ENCODE measurements at places on chromosomes 7 and 10. TPM values are rescaled to one million over a fixed set of nuclear protein-coding genes. Genes with fewer than 3 reads are reported as not detected.

The IQCE gene
- 3.7 TPM for total RNA-seq

The PKD2L1 gene
- 0.22 TPM for total RNA-seq

The KCP gene
- total RNA-seq: not detected

The SEPTIN14 gene
- total RNA-seq: not detected

The IKZF1 gene
- total RNA-seq: 3.1 TPM

The PRKRIP1 gene
- 7.3 TPM for total RNA-seq

DNA sequence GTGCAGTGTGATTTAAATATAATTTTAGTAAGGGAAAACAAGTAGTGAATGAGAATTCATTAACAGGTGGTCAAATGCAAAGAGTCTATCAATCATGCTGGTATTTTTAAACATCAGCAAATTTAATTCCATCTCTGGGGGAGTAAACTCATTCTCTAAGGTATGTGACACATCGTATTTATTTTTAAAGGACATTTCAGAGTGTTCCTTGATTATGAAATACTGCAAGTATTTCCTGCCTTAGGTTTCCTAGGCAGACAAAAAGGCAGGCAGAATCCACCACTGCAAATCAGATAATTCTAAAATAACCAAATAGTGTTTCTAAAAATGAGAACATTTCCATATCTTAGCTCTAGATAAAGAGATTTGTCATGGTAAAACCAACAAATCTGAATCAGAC is 193.8 kb downstream of the LRRTM3 start:
- DNase-seq: no peak

GRCh38 chr10:129495698-129496097 is 28.7 kb downstream of the MGMT start:
- DNase-seq: no peak

DNA sequence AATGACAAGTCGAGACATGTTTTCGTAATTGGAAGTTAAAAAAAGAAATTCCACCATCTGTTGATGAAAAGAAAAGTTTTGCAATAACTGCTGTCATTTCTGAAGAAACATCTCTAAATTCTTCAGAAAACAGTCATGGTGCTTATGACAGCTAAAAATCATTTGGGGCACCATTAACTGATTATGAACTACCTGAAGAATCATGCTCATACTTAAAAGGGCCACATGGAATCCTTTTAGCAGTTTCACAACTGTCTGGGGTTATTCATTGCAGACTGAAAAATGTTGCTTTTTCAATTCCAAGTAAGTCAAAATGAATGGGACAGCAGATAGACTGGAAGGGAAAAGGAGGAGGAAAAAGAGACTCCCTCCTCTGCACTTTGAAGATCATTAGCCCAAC is 134.2 kb downstream of the CHN2 start:
- DNase-seq: no peak

DNA sequence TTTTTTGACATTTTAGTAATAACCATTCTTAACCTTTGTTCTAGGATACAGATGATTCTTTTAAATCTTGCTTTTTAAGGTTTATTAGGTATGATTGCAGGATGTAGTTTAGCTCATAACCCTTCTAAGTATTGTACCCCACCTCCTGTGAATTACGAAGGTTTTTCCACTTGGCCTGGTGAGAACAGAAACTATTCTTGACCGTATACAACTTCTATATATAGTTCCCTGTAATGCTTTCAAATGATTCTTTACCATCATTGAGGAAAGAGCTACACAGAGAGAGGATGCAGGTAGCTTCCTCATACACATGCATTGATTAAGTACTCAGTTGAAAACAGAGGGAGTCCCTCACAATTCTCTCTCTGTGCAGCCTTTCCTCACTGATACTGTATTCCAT is 86.3 kb downstream of the PALS2 start:
- no peak for DNase-seq

DNA sequence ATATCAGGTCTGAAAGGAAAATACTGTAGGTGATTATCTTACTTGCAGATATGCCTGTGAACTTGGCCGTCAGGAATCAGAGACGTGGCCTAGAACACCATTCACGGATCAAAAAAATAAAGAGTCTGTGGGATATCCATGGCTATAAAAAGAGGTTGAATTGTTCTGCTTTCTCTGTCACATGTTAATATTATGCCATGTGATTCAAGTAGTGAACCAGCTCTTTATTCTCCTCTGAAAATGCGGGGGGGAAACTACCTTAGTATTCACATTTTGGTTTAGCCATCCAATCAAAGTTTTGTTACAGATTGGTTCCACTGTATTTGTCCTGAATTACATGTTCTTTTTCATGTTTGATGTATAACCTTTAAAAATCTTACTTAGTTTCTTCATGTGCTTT is 120.5 kb downstream of the CCNY start:
- DNase-seq: no peak

GRCh38 chr7:82247814-82248433 is 195.7 kb downstream of the CACNA2D1 start:
- no peak for DNase-seq

DNA sequence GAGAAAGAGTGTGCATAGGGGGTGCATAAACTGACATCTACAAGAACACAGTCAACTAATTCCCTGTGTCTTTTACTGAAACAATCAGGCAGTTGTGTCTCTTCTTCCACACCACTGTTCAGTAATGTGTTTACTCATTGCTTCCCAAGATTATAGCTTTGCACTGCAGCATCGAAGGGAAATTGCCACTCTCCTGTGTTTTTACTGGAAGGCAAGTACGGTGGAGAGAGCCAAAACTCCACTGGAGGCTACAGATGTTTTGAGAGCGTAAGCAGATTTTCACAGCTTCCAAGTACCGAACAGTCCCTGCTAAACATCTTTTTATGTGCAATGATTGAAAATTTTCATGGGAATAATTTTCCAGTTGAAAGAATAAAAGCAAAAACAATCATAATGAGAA is 510.5 kb upstream of the AKR1E2 start:
- no peak for DNase-seq

DNA sequence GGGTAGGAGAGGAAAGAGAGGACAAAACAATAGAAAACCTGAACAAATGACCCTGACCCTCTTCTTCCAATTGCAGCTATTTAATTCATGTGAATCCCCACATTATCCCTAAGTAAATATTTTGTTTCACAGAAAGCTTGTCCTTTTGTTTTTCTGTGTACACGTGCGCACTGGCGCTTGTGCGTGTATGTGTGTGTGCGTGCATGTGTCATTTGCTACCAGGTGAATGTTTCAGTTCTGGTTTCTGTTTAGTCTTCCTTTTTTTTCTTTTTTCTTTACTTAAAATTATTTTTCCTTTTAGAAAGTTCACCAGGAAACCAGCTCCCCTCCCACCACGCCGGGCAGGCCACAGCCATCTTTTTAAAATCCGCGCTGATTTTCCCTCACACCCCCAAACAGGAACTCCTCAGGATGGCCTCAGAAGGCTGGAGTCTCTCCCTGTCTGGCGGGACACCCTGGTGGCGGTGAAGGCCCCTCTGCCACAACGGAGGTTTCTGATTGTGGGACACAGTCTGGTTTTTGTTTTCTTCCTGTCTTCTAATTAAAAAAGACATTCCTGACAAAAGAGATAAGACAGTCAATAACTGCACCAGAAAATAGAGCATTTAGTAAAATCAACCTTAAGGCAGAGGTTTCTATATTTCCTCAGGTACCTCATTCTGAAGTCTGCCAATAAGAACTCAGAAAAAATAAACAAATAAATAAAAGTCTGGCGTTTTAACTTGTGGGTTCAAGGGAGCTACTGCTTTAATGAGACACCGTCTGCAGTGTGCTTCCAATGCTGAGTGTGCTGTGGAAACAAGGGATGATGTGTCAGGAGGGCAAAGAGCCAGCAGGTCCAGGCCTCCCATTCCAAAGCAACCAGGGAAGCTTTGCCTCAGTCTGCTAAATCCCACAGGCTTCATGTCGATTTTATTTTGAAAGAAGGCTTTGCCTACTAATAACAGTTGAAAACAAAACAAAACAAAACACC is 17.4 kb downstream of the IRF5 start:
- DNase-seq: no peak

- DNase-seq: no peak
Observed at GRCh38 chr7:11650030-11650429, 182.0 kb downstream of the THSD7A start.

GRCh38 chr7:38481401-38481800 is 149.8 kb downstream of the AMPH start:
- no peak for DNase-seq

DNA sequence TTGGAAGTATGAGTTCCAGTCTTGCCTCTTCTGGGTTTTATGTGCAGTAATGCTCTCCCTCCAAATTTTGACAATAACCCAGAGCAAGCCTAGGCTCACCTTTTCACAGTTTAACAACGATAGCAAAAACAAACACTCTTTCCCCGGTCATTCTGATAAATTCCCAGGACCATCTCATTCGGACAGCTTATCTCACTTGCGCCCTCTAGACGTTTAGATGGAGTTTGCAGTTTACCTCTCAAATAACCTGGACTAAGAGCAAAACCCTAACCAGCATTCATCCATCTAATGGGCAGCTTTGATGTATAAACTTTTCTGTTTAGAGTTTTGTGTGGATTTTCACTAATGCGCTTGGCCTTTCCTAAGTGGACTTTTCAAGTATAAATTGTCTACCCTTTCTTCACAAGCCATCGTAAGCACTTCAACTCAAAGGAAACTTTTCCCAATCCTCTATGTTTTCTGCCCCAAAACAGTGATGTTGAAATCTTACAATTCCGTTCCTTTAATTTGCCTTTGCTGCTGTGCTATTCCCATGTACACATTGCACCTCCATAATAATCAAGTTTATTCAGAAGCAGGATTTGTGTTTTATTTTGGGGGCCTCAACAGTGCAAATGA is 114.9 kb downstream of the HDAC9 start:
- no peak for DNase-seq

GRCh38 chr7:4227105-4228010 is 454.7 kb upstream of the FOXK1 start:
- no peak for DNase-seq

- no peak for DNase-seq
Observed at GRCh38 chr7:80216996-80217842, 82.6 kb downstream of the GNAI1 start.

DNA sequence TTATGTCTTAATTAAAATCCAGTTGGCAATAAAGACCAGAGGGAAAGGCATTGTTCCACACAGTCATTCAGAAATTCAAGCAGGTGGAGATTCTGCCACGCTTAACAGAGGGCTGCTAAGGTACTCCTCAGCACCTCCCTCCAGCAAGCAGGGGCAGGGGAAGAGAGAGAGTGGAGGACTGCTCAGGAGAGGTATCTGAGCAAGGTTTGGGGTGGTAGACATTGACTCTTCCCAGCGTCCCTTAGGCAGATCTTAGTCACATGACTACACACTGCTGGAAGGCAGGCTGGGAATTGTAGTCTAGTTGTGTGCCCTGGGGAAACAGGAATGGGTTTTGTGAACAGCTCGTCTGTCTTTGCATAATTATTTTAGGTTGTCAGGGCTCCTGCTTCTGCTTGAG is 181.6 kb downstream of the NPSR1 start:
- no peak for DNase-seq

DNA sequence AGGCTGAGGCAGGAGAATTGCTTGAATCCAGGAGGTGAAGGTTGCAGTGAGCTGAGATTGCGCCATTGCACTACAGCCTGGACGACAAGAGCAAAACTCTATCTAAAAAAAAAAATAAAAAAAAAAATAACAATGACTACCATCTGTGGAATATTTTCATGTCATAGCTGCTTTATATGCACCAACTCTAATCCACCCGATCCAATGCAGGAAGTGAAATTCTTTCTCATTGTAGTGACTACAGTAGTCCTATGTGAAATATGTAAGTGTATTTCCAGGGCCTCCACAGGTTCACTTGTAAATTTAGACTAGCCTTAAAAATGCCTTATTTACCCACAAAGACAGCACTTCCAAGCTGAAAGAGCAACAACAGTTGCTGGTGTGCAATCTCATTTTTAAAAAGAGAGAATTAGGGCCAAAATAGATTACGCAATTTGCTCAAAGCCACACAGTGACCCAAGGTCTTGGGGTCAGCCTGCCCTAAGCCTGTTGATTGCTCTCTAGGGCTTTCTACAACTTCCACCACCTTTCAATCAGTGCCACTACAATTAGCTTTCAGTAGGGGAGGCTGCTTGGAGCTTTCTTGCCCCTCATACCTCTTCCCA is 25.8 kb upstream of the EGFR start:
- no peak for DNase-seq

DNA sequence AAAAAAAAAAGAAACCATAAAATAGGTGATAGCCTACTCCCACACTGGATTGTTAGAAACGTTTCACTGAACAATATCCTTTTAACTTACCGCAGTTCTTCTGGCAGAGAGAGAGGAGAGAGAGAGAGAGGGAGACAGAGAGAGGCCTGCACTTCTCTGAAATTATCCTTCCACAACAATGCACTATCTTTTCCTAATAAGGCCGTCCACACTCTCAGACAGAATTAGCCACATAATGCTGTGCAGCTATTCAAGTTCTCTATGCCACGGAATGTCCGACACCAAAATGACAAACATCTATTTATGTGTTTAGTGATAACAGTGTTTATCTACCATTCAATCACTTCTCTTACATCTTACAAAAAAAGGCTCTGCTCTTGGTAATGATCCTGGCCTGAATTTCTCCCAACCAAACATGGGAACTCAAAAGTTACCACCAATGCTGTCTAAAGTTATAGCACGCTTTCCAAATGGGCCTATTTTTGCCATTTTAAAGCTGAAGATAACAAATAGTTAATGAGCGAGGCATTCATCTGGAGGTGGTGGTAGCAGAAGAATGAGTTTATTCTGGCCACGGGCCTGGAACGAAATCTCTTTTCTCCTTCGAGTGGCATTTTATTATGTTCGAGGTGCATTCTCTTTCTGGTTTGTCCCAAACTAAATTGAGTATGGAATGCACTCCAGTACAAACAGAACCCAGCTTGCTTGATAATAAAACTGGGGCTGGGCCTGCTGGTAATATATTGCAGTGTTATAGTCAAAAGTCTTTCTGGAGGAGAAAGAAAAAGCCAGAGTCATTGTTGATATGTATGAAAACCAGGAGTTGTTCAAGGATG is 160.2 kb upstream of the SVIL start:
- no peak for DNase-seq

DNA sequence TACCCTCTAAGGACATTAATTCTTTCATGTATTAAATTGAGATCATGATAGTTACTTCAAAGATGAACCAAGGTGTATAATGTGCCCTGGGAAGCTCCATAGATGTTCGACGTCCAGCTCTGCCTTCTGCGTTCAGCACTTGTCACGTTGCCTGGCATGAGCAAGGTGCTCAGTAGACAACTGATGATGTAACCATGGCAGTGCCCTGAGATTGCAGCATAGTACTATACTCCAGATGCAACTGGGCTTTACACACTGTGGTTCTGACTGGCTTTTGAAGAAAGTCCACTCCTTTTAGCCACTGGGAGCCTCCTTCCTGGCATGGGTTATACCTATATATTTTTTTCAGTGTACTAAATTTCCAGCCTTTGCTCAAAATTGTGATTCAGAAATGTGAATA is 355.8 kb upstream of the SORCS1 start:
- DNase-seq: no peak

GRCh38 chr7:138907850-138908249 is 73.3 kb downstream of the KIAA1549 start:
- no peak for DNase-seq

- no peak for DNase-seq
Observed at GRCh38 chr10:15795036-15795792, 65.1 kb downstream of the MINDY3 start.
